CD14-positive monocyte (primary cell): ENCODE measurements at places on chromosomes 7 and 10.

GRCh38 chr10:29530112-29530976 is 104.4 kb downstream of the SVIL start:
- no peak for DNase-seq

DNA sequence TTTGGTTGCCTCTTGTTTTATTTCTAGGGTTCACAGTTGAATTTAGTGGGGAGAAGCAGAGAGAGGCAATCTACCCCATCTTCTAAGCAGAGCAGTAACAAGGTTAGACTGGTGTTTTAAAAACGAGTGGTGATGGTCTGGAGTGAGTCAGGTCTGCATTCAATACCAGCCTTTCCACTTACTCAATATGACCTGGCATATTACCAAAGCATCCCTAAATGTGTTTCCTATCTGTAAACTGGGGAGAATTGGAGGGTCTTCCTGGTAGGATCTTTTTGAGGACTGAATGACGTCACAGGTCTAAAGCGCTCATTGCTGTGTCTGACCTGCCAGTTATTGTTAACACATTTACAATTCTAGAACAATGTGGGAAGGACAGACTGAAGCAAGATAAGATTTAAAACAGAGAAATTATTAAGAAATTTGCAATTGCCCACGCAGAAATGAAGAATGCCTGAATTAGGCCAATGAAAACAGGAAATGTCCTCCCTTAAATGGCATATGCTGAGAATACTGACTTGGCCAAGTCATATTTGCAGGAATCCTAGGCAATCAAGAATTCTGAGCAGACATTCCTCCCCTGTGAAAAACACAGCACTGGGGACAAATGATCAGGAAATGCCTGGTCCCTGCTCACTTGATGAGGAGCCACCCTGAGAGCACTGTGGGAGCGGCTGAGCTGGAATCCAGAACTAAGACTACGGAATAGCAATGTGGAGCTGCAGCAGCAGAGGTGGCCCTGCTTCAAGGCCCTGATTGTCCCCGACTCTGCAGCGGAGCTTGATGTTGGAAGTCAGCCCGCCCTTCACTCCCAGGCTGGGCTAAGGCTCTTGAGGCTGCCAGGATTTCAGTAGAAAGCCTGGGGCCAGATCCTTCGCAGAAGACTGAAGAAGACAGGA is 184.5 kb upstream of the CXCL12 start:
- DNase-seq: no peak

DNA sequence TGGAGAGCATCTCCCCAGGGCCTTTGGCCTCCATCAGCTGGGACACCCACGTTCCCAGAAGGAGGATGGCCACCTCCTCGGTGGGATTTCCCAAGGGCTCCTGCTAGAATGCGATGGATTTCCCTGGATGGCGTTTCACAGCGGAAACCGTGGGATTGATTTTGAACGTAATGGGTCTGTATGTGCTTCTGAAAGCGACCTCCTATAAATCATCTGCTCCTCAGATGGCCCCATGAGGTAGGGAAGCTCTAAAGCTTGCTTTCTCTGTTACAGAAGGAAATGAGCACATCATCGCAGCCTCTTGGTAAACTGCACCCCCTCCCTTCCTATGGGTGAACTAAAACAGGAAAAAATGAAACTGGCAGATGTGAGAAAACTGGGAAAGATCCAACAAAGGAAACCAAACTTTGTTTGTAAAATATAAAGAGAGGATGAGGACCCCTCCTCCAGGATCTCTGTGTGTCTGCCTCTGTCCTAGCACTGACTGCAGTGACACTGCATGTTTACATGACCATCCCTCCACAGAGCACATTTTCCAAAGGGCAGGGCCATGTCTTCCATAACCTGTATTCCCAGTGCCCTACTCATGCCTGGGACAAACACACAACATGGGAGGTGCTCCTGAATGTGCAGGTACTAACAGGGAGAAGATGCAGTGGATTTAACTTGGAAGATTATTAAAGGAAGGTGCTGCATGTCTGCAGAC is 57.6 kb downstream of the LYZL1 start:
- no peak for DNase-seq

DNA sequence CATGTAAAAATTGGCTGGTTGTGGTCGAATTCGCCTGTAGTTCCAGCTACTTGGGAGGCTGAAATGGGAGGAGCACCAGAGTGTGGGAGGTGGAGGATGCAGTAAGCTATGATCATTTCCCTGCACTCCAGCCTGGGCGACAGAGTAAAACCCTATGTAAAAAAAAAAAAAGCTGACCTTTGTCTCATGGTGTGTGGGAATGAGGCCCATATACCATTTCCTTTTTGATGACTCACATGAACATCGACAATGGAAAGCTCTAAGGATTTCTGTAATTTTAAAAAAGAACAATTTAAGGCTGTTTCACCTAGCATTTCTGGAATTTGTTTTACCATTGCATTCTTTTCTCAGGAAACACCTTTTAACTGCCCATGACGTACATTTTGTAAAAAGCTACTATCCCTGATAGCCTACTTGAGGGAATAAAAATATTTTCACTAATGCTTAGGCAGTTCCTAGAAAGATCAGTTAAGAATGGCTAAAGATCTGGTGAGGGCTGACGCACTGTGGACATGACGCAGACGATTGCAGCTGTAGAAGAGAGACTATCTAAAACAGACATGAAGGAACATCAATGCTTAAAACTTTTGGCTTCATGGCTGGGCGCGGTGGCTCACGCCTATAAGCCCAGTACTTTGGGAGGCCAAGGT is 400.6 kb upstream of the IGFBP3 start:
- no peak for DNase-seq

DNA sequence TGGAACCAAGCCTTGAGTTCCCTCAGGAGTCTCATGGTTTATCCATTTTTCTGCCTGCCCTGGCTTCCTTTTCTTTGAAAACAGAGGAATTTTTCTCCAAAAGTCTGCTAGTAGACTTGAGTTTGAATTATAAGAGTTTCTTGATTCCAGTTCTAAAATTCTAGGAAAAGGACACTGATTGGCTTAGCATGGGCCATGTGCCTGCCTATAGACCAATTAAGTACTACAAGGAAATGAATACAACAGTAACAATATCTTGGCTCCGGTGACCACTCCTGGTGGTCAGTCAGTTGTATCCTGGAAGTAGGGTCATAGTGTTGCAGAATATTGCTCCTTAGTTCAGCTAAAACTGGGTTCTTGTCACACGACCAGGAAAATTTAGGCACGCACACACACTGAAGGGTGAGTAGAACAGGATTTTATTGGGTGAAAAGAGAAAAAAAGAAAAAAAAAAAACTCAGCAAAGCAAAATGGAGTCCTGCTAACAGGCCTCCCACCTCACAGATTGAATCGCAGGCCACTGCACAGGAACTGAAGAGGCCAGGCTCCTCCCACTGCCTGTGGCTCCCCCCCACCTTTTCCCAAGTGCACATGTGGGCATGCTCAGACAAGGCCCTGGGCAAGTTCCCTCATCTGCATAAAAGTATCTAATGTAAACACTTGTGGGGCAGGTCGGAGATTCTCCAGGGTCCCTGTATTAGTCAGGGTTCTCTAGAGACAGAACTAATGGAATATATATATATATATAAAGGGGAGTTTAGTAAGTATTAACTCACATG is 155.1 kb downstream of the LYZL1 start:
- no peak for DNase-seq

GRCh38 chr10:121340271-121340831 is 257.9 kb downstream of the FGFR2 start:
- DNase-seq: no peak

DNA sequence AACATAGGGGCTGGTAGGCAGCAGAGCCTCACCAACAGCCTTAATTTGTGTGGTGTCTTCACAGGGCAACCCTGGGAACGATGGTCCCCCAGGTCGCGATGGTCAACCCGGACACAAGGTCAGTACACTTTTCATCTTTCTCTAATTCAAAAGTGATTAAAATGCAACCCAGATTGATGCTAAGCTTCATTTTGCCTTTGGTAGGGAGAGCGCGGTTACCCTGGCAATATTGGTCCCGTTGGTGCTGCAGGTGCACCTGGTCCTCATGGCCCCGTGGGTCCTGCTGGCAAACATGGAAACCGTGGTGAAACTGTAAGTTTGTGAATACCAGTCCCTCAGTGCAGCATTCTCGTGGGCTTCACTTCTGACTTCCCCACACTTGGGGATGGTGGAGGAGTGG is 30.9 kb downstream of the COL1A2 start:
- DNase-seq: no peak

DNA sequence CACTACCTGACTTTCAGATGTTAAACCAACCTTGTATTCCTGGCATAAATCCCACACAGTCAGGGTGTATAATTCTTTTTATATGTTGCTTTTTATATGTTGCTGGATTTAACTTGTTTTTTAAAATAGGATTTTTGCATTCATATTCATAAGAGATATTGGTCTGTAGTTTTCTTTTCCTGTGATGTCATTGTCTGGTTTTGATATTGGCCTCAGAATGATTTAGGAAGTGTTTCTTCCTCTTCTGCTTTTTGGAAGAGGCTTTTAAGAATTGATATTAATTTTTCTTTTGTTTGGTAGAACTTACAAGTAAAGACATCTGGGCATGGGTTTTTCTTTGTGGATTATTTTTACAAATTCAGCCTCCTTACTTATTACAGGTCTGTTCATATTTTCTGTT is 93.1 kb downstream of the CARD11 start:
- peak; percentile 56 for DNase-seq

DNA sequence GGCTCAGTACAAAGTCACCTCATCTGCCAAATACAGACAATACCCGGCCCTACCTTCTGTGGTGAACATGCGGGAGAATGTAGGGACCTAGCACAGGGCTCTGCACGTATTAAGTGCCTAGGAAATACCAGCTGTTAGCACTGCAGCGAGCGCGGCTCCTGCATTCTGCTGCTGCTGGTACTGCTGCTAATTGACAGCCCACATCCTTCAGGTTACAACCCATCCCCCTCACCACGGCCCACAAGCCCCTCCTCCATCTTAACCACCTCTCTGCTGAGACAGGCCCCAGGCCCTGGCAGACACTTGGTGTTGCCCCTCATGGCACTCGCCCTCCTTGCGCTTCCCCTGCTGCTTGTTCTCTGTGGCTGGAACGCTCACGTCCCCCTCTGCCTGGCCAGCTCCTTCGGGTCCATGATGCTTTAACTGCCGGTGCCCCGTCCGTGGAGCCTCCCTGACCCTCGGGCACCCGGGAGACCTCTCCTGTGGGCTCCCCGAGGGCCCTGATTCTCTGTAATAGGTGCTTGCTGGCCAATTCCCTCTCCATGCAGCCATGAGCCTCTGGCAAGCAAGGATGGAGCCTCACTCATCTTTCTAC is 53.3 kb upstream of the LOXL4 start:
- no peak for DNase-seq

- DNase-seq: no peak
These were observed at the start of gene OIT3 for GRCh38 chr10:72893136-72893798. Gene OIT3 (plus strand): TSS chr10:72893739. CDS start chr10:72893799, 60 bp downstream.

GRCh38 chr7:75722373-75722772 is 16.4 kb downstream of the HIP1 start:
- no peak for DNase-seq

DNA sequence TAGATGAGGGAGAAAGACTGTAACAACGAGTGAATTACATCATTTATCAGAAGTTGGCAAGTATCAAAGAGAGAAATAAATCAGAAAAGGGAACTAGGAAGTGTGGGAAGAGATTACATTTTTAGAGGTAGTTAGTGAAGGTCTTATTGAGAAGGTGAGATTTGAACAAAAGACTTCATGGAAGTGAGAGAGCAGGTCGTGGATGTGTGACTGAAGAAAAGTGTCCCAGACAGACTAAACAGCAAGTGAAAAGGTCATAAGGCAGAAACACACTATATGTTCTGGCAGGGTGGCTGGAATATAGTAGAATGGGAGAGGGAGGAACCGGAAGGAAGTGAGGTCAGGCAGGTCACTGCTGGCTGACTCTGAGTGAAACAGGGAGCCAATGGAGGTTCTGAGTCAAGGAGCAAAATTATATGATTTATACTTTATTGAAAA is 35.7 kb upstream of the RHOBTB1 start:
- DNase-seq: no peak

- DNase-seq: no peak
These were observed 92.8 kb downstream of the EPDR1 start for GRCh38 chr7:38013246-38013645.

GRCh38 chr7:7237201-7237977 is 55.0 kb downstream of the C1GALT1 start:
- no peak for DNase-seq

- no peak for DNase-seq
These were observed 621.9 kb downstream of the ACTR3B start for GRCh38 chr7:153381275-153382040.

GRCh38 chr10:96358851-96359540 is at the start of gene OPALIN:
Gene OPALIN (minus strand): TSS chr10:96359002. CDS start chr10:96358896, 106 bp downstream.
- DNase-seq: no peak

GRCh38 chr7:41750661-41751540 is 48.0 kb upstream of the INHBA start:
- DNase-seq: no peak

- DNase-seq: peak; percentile 83
These were observed 712 bp downstream of the ITPRIP start for GRCh38 chr10:104337521-104337984.

- no peak for DNase-seq
These were observed 52.4 kb downstream of the CAMK2B start for GRCh38 chr7:44272981-44273380.

- no peak for DNase-seq
These were observed 101.7 kb downstream of the SLC16A9 start for GRCh38 chr10:59607970-59608369.

DNA sequence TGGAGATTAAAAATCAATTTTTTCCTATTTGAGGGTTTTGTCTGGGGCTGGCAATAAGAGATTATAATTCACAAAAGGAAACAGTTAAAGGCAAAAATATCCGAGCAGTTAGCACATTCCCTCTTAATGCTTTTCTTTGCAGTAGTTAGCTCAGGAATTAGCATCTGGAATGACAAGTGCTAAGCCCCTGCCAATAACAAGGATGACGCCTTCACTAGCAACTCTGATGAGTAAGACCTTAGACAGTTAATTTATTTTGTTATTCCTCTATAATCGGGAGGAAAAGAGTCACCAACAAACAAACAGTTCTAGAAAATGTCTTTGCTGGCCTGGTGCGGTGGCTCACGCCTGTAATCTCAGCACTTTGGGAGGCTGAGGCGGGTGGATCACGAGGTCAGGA is 151.3 kb downstream of the TRIL start:
- no peak for DNase-seq
